ENCODE measurements at places on chromosomes 13 and 19.
A peak's percentile ranks its signal among the peaks of the same experiment; 100 is the strongest.

DNA sequence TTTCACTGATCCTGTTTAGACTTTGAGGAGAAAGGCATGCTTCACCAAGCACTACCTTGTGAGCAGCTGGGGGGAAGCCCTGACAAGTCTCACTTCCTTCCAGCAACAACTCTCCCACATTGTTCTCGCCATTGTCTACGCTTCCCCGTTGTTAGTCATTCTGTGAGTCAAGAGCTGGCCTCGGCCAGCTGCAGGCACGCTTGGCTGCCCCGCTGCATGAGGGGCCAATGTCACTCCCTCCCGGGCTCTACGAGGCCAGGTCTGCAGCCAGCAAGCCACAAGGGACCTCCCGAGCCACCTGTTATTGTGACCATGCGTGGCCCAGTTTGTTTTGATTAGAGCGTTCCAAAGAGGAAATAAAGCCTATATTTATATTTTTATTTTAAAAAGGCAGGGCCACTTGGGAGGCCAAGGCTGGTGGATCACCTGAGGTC is 220.9 kb downstream of the FOXO1 start:
- DNase-seq, result no peak

GRCh38 chr19:40358773-40359172 is 10.3 kb downstream of the PLD3 start:
- no peak for DNase-seq

DNA sequence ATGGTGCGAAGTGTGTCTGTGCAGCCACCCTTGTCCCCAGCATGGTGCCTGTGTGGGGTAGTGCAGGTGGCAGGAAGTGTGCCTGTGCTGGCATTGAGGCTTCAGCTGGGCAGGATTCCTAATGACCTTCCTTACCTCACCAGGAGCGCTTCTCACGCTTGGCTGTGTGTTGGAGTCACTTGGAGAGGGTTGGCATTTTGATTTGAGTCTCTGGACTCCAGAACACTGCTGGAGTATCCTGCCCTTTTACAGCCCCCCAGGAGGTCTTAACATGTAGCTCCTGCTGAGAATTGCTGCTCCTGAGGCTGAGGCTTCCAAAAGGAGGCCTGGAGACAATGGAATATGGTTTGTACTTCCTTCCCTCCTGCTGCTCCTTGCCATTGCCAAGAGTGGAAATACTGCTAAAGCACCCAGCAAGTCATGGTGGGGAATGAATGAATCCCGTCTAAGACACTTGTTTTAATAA is 87.1 kb downstream of the ARHGEF7 start:
- DNase-seq, result no peak

DNA sequence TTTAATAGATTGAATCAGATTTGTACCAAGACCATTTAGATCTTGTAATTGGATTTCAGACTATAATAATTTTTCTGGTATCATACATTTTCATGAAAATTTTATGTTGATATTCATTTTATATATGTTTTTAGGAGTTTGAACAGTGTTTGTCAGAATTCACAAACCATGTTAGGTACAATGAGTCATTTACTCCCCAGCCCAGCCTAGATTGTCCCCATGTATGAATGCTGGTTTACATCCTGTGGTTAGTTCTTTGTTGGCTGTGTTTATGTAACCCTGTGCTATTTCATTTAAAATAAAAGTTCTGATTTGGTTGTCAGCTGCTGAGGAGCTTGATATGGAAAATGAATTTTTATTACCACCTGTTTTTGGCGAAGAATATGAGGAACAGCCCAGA is 96.7 kb downstream of the GJA3 start:
- DNase-seq, result no peak

GRCh38 chr13:89763005-89763404 is 1584.5 kb upstream of the MIR17HG start:
- DNase-seq, result no peak

DNA sequence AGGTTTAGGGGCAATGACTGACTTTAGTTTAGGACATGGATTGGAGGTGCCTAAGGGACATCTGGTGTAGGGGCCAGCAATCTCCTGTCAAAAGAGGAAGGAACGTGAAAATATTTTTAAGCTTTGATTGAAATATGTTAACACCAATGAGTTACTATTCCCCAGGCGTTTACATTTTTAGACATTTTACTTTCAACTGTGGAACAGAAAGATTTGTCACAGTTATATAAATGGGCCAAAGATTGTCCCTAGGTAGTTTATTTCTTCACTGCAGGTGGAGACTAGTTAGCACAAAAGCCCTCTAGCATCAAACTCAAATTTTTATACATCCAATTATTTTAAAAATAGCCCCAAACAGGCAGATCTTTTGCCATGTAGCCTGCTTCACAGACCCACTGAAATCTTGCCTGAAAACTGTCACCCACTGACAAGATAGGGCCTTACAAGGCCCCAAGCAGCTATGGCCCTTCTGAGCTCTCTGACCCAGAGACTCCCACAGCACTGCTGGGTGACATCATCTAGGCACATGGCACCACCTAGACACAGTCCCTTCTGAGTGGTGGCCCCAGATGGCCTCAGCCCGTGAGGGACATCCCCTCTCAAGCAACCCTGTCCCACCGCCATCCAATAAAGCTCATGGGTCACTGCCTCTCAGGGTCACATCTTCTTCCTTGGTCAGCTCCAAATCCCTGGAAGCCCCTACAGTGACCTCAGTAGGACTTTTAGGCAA is 64.8 kb upstream of the DOCK9 start:
- DNase-seq, result no peak

- no peak for DNase-seq
Measured at GRCh38 chr13:109100705-109101304, 471.4 kb downstream of the MYO16 start.

GRCh38 chr13:101875717-101876393 is 423.4 kb downstream of the ITGBL1 start:
- DNase-seq, result peak; percentile 21

DNA sequence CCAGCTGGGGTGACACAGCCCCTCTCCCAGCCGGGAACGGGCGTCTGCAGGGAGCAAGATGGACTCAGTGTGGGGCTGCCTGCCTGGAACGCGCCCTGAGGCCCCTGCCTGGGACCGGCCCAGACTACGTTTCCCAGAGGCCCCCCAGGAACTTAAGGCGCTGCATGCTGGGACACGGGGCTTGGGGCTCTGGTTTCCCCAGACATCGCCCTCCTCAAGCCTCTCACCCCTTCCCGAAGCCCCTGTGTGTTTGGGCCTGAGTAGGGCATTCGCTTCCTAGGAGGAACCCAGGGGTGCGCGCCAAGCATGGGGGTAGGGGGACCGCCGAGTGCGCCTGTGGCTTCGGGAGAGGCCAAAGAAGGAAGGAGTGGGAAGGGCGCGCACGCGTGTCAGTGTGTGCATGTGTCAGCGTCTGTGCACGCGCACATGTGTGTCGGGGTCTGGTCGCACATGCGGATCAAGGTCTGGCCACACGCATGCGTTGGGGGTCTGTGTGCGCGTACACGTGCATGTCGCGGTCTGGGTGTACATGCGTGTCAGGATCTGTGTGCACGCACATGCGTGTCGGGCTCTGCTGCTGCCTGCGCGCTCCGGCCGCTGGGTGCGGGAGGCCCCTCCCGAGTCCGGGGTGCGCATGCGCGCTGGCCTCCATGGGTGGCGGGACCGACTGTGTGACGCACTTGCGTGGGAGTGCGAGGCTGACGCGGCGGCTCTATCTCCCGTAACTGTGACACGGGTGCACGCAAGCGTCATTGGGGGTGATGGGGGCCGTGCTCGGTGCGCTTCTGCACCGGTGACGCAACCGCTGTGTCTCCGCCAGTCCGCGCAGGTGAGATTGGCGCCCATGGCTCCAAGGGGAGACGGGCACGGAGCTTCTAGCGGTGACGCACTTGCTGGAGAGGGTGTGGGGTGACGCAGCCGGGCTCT is 16.2 kb downstream of the ZNF331 start:
- DNase-seq, result peak; percentile 38

- peak; percentile 26 for DNase-seq
Measured at GRCh38 chr19:14031719-14032480, at the start of gene IL27RA. TSS of gene IL27RA (plus strand) at chr19:14031762. CDS start at chr19:14031873, 111 bp downstream.

DNA sequence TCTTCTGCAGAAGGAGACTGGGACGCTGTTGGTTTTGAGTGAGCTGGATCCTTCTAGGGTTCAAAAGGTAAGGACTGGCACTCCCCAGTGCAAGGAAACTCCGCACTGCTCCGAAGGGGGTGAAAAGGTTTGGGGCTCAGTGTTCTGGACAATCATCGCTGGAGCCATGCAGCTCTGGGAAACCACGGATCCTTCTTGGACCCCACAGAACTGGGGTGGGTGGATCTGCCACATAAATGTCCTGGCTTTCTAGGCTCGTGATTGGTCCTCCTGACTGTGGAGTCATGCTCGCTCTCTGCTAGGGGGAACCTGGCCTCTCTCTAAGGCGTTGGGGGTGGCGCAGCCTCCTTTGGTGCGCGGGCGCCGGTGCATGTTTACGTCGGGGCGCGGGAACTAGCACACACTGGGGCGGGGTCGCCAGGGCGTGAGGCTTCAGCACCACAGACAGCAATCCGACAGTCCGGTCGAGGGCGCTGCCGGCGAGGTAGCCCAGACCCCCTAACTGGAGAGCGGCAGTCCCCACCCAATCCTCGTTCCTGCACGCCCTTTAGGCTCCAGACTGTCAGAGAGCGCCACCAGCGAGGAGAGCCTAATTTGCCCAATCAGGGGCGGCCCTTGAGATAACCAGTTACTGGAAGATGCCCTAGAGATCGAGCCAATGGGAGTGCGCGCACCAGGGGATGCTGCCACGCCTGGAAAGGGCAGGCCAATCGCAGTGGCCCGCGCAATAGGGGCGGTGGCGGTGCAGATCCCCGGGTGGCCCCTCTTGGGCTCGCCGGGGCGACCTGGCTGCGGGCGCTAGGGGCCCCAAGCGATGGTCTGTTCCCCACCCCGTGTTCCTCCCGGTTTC is 913 bp upstream of the ELAVL3 start:
- no peak for DNase-seq

DNA sequence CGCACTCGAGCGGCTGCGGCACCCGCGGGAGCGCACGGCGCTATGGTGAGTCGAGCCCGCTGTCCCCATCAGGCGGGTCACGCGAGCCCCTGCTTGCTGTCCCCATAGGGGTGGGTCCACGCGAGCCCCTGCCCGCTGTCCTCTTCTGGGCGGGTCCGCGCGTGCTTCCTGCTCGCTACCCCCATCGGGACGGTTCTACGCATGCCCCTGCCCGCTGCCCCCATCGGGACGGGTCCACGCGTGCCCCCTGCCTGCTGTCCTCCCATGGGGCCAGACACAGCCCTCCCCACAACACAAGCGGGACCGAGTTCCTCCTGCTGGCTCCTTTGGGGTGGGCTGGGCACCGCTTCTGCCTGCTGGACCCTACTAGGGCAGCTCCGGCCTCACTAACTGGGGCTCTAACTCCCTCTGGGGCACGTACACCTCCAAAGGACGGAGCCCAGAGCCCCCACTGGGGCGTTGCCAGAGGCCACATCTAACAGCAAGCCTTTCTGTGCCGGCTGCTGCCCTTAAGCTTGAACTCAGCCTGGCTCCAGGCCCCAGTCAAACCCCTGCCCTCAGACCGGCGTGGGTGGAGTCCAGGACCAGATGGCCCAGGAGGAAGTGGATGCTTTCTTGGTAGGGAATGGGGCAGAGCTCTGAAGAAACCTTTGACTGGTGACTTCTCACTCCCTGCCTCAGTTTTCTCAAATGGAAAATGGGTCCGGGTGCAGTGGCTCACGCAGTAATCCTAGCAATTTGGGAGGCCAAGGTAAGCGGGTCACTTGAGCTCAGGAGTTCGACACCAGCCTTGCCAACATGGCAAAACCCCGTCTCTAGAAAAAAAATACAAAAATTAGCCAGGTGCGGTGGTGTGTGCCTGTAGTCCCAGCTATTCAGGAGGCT is 722 bp downstream of the COLGALT1 start:
- no peak for DNase-seq

DNA sequence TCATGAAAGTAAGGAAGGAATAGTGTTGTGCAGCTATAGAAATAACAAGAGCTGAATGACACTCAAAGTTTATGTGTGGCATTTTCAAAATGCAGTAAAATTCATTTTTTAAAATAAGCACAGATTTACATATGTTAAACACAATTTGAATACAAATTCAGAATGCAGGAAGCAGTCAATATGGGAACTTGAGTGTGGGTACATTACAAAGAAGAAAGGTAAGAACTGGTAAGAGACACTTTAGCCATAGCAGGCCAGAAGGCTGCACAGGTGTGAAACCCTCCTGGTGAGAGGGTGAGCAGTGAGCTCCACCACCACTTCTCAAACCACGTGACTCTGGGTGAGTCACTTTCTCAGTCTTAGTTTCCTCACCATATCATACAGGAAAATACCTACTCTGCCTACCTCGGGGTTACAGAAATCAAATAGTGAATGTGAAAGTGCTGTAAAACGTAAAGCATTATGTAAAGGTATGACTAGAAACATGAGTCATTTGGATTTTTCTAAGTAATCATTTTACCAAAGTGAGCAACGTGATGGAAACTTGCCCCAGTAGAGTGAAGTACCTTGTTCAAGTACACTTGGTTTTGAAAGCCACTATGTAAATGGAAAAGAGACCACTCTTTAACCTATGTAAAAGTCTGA is 40.5 kb downstream of the USP12 start:
- no peak for DNase-seq

DNA sequence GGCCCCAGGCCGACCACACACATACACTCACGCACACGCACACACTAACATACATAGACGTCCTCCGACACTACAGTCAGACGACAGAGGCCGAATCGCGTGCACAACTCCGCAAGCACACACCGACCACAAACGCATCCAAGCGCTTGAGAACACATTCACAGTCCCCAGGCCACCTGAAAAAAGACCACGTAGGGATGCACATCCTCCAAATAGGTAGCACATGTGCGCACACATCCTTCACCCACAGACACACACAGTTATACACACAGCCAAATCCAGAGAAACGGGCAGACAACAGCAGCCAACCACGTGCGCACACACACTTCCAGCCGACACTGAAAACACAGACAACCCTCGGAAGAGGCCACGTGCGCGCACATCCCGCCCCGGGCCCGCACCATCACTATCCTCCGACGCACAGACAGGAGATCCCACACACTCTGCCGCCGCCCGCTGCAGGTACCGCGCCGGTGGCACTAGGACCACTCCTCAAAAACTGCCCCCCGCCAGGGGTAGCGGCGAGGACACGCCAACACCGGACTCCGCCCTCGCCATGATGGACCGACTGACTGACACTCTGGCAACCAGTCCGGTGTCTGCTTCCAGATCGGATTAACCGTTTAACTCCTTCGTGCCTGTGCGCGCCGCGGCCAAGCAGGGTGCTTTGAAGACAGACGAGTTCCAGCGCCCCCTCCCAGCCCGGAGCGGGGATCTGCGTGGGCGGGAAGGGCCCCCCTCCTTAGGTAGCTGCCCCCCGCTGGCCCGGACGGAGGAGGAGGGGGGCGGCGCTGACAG is 493 bp upstream of the PDE4A start:
- no peak for DNase-seq

DNA sequence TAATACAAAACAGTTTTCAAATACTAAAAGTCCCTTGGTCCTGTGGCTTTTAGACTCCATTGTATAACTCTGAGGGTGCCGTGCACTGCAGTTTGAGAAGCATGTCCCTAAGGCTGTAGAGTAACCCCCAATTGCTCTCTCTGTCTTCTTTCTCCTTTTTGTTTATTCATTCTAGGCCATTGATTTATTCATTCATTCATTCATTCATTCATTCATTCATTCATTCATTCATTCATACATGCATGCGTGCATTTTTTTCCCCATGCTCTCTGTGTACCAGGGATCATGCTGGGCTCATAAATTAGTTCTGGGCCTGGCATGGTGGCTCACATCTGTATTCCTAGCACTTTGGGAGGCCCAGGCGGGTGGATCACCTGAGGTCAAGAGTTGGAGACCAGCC is 19.3 kb downstream of the PRR22 start:
- no peak for DNase-seq

- no peak for DNase-seq
Measured at GRCh38 chr19:51259348-51260245, 8.7 kb downstream of the SIGLECL1 start.

All from amniotic stem cell (primary cell).